Metanephros (tissue), 2 donors: ENCODE measurements at places on chromosomes 1 and 21. TPM values are rescaled to one million over a fixed set of nuclear protein-coding genes. Genes with fewer than 3 reads are reported as not detected.

The IL10RB gene
- total RNA-seq: 22.9 TPM

The KLHL12 gene
- total RNA-seq: 24.2 TPM

The AIM2 gene
- 0.41 TPM for total RNA-seq

The KRTAP21-2 gene
- not detected for total RNA-seq

The CFHR2 gene
- not detected for total RNA-seq

The OLFML2B gene
- 11.5 TPM for total RNA-seq

The TMCO1 gene
- 49.9 TPM for total RNA-seq

The ENO1 gene
- total RNA-seq: 581 TPM

The ARHGEF10L gene
- total RNA-seq: 61.2 TPM

The PROX1 gene
- 8.2 TPM for total RNA-seq

The SPATA45 gene
- total RNA-seq: 0.47 TPM

The ADAMTS5 gene
- 36.7 TPM for total RNA-seq

The BOLA1 gene
- total RNA-seq: 18.1 TPM

The HEYL gene
- total RNA-seq: 12.1 TPM

The PIAS3 gene
- 21.6 TPM for total RNA-seq

The SORT1 gene
- total RNA-seq: 52.5 TPM

The NPR1 gene
- total RNA-seq: 61.4 TPM

The PTGER3 gene
- 146 TPM for total RNA-seq

The SNRNP40 gene
- total RNA-seq: 96.3 TPM

The ABCA4 gene
- 10.8 TPM for total RNA-seq

The KIRREL1 gene
- 120 TPM for total RNA-seq

The SPRR1A gene
- not detected for total RNA-seq

The SUSD4 gene
- 17.2 TPM for total RNA-seq

The PDE4B gene
- total RNA-seq: 16.3 TPM

The RNU1-1 gene
- total RNA-seq: 7,909 TPM

The PPIAL4G gene
- total RNA-seq: 0.12 TPM

The PMF1 gene
- 69.0 TPM for total RNA-seq

The KRTAP10-3 gene
- total RNA-seq: not detected

The UTS2 gene
- not detected for total RNA-seq

The PDZK1IP1 gene
- total RNA-seq: 28.4 TPM

The DIRAS3 gene
- total RNA-seq: 1.5 TPM

The DCDC2B gene
- not detected for total RNA-seq

The FAM167B gene
- 13.7 TPM for total RNA-seq

The HSD3B2 gene
- 1.3 TPM for total RNA-seq

The AMY1C gene
- not detected for total RNA-seq

The KRTAP12-2 gene
- not detected for total RNA-seq

The E2F2 gene
- 9.0 TPM for total RNA-seq

The KCNA3 gene
- total RNA-seq: 1.8 TPM

The LINGO4 gene
- total RNA-seq: 0.47 TPM

The C1orf167 gene
- total RNA-seq: 1.1 TPM

The TBX19 gene
- 2.0 TPM for total RNA-seq

The ASCL5 gene
- not detected for total RNA-seq
